ENCODE measurements at places on chromosomes 4 and X.

GRCh38 chr4:1309261-1310010, 19.7 kb downstream of the MAEA start:
- DNase-seq = peak; percentile 95

- no peak for DNase-seq
These were observed 33.8 kb upstream of the SLAIN2 start for GRCh38 chr4:48307528-48307927.

GRCh38 chrX:121479406-121479805, 432.0 kb downstream of the GLUD2 start:
- no peak for DNase-seq

GRCh38 chrX:53583571-53583970, 102.9 kb downstream of the HUWE1 start:
- DNase-seq = no peak

- DNase-seq = no peak
These were observed 193.6 kb downstream of the SOWAHB start for GRCh38 chr4:76704133-76704881.

- DNase-seq = no peak
These were observed 568.1 kb upstream of the GNPDA2 start for GRCh38 chr4:45294464-45294863.

DNA sequence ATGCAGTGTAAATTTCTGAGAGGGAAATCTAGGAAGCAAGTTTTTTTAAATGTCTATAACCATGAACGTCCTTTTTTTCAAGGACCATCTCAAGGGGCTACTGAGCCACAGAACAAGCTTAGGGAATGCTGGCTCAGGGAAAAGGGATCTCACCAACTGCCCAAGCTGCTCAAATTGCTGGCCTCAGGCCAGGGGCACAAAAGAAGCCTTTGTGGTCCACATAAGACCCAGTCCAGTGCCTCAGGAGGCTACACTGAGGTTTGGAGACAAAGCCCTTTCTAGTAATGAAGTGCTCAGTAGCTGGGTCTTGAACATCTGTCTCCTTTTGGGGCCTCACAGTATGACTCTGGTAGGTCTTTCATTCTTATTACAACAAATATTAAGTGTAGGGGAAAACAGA, 305.5 kb downstream of the RAB28 start:
- DNase-seq = no peak

DNA sequence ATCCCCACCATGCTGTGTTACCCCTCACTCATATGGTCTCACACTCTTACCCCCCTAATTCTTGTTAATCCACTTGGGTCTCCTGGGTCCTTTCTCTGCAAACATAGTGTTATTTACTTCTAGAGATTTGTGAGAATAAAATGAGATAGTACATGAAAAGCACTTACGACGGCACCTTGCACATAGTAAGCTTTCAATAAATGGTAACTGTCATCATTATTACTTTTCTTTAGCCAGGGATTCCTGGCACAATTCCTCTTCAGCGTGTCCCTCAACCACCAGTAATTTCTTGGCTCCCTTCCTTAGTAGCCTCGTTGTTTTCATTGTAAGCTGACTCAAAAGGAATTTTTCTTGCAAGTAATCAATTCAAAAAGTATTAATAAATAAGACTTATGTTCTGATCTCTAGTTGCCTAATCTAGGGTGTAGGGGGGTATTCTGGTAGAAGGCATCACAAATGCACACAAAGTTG, 30.1 kb upstream of the RBMX start:
- no peak for DNase-seq

- DNase-seq = no peak
These were observed 78.0 kb downstream of the EIF4E start for GRCh38 chr4:98850937-98851336.

All from coronary artery (tissue), 2 donors.